ENCODE measurements at places on chromosomes 3 and 15.

GRCh38 chr15:41661518-41662225 is 1.5 kb downstream of the MGA start:
- H3K36me3 ChIP-seq: no peaks in the 10 kb centered on the region
- DNase-seq: peak; percentile 72
- no peaks in the 10 kb centered on the region for H3K27me3 ChIP-seq

DNA sequence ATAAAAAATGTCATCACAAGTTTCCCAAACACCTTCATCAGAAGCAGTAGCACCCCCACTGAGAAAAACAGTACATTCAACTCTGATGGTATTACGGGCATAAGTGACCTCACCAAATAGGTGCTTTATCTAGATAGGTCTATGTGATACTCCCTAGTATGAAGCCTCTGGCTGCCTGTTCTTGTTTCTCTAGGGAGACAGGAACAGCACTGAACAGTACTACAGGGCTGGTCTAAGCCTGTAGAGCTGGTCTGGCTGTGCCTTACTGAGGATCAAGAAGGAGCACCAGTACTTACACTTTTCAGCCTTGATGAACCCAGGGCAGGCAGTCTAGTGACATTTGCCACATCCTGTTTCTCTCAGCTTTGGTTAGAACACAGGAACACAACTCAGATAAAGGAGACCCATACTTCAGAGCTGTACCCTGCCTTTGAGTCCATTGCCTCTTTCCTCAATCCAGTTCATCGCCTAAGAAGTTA is 35.9 kb downstream of the OXNAD1 start:
- peak overlapping the region; percentile 88 for H3K27ac ChIP-seq
- H3K4me1 ChIP-seq: peaks cover 52% of the 10 kb centered on the region
- no peaks in the 10 kb centered on the region for H3K27me3 ChIP-seq
- peaks cover 65% of the 10 kb centered on the region for H3K36me3 ChIP-seq
- H3K4me3 ChIP-seq: peak overlapping the region; percentile 92

DNA sequence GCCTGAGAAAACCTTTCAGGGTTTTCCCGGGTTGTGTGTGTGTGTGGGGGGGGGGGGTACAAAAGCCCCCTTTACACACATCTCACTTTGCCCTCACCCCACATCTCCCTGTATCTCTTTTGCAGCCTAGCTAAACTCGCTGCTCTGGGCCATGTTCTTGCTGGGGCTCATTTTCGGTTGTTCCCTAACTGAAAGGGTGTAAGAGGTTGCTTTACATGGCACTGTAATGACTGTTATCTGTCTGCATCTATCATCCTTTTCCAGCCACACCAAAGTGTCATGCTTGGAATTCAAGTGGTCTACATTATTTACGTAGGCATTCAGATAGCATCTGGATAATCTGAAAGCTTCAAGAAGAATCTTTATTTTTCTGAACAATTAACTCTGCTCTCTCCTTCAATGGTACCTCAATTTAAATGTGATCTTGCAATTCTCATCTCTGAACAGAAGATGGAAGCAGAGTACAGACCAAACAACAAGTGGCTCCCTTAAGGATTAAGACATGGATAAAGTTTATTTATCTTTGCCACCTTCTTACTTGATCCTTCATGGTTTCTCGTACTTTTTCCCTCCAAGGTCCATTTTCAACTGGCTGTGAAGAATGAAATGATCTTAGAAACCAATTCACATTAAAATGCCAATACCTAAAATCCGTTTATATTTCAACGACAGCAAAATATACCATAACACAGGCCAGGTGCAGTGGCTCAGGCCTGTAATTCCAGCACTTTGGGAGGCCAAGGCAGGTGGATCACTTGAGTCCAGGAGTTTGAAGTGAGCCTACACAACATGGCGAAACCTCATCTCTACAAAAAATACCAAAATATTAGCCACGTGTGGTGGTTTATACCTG is 34.9 kb downstream of the DCLK3 start:
- no peak overlapping the region for H3K4me3 ChIP-seq
- no peak overlapping the region for H3K27ac ChIP-seq
- H3K27me3 ChIP-seq: peaks cover 4% of the 10 kb centered on the region
- no peak for DNase-seq

DNA sequence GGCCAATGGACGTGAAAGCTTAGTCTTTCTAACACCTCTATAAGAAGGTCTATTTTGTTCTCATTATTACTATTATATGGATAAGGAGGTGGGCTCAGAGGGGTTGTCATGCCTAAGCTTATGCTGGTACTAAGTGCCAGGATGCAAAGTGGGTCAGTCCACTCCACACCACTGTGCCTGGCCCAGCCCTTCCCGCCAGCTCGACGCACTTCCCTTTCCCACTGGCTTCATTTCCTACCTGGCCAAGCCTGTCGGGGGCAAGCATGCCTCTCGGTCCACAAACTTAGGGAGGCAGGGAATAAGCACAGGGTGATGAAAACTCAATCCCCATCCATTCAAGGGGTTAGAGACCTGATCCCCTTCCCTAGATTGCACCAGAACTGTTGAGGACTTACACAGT is 5.9 kb upstream of the SYNM start:
- peaks cover 3% of the 10 kb centered on the region for H3K4me1 ChIP-seq
- no peaks in the 10 kb centered on the region for H3K36me3 ChIP-seq
- no peak overlapping the region for H3K4me3 ChIP-seq

DNA sequence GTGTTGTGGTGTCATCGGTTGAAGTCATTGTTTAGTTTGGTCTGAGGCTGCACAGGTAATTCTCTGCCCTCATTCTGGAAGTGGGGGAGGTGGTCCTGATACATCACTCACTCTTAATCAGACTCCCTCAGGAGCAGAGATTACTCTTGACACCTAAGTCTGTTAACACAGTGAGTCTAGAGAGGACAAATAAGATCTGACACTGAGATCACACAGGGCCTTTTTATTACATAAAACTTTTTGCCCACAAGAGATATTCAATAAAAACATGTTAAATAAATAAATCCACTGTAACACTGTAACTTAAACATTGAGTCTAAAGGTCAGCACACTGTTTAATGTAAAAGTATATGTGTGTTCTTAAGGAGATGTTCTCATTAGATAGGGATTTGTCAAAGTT is 57.1 kb upstream of the MBNL1 start:
- no peaks in the 10 kb centered on the region for H3K36me3 ChIP-seq
- H3K27ac ChIP-seq: no peak overlapping the region
- DNase-seq: no peak
- H3K4me3 ChIP-seq: no peak overlapping the region
- no peaks in the 10 kb centered on the region for H3K27me3 ChIP-seq

DNA sequence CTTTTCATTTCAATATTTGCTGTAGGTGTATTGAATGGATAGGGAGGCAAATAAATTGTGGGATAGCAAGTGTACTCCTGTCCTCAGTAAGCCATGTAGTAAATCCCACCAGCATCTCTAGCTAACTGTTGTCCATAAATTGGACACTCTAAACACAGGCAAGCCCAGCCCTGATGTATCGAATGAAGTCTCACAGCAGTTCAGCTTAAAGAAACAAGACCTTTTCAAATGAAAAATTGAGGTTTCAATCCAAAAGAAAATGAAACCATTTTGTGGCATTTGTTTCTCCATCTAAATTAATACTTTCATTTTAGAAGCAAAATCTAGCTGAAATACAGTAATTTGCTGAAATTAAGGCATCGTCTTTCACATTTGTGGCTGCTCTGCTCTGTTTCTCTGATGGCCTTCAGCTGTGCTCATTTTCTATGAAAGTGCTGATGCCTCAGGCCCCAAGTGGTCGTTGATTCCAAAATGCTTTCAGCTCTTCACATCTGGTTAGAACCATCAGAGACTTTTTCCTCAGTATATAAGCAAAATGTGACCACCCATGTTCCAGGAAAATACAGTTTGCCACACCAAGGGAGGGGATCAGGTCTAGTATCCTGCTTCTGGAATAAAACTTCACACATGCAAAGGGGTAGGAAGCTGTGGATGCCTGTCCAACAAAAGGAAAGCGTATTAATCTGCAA is 245.0 kb downstream of the ZMAT3 start:
- no peak overlapping the region for H3K4me3 ChIP-seq
- no peaks in the 10 kb centered on the region for H3K36me3 ChIP-seq
- H3K4me1 ChIP-seq: no peaks in the 10 kb centered on the region
- DNase-seq: no peak

GRCh38 chr3:153373606-153374005 is 211.6 kb downstream of the RAP2B start:
- no peak overlapping the region for H3K4me3 ChIP-seq
- H3K4me1 ChIP-seq: peaks cover 4% of the 10 kb centered on the region
- no peak for DNase-seq
- no peaks in the 10 kb centered on the region for H3K27me3 ChIP-seq
- H3K36me3 ChIP-seq: no peaks in the 10 kb centered on the region

DNA sequence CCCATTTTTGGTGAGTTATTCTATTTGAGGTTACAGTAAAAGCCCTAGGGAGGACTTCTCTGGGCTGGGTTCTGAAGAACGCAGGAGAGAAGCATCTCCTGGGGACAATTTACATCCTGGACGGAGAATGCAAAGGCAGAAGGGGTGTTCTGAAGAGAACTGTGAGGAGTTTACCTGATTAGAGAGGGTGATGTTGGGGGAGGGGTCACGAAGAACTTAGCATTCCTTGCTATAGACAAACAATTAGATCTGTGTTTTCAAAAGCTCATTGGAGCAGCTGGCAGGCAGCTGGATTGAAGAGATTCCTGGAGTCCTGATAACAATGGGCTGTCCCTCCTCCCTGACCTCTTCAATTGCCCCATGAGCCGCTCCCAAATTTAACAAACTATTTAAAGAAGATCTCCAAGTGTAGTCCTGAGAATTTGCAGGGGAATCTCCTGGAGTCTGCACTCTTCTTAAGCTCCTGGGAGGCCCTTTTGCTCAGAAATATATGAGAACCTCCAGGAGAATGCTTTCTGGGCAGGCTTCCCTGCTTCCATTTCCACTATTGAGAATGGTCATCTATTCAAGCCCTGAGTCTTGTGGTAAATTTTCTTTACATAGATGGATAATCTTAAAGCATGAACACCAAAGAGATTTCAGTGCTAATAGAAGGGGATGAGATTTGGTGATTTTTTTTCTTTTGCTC is 55.3 kb downstream of the ARHGAP31 start:
- no peaks in the 10 kb centered on the region for H3K36me3 ChIP-seq
- peaks cover 22% of the 10 kb centered on the region for H3K4me1 ChIP-seq
- no peak for DNase-seq
- H3K27me3 ChIP-seq: no peaks in the 10 kb centered on the region
- no peak overlapping the region for H3K27ac ChIP-seq

- peaks cover 4% of the 10 kb centered on the region for H3K36me3 ChIP-seq
- H3K27ac ChIP-seq: no peak overlapping the region
- no peaks in the 10 kb centered on the region for H3K4me1 ChIP-seq
- H3K4me3 ChIP-seq: no peak overlapping the region
These were observed 44.0 kb downstream of the TM2D3 start for GRCh38 chr15:101608201-101608600.

DNA sequence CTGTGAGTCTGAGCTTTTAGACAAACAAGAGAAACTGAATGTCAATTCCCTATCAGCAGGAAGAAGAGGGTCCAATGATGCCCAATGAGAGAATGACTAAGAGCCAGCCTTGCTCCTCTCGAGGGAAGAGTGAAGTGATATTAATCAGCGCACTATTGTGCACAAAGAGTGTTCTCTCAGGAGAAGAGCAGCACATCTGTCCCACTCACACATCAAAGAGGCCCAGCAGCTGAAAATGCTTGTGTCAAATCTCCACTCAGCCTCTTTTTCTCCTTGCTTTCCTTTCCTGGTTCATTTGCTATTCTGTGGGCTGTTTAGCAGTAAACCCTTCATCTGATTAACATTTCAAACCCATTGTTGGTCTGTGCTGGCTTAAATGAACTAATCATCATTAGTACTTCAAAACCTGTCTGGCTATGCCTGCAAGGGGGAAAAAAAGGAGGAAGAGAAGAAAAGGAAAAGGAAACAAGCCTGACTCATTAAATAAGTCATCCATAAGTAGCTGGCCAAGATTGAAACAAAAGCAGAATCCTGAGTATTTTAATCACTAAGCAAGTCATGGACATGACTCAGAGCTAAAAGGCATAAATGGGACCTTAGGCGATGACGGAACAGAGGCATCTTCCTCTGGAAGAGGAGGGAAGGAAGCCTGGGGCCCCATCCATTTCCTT is 912.7 kb downstream of the TUSC7 start:
- no peaks in the 10 kb centered on the region for H3K4me1 ChIP-seq
- H3K36me3 ChIP-seq: no peaks in the 10 kb centered on the region
- no peaks in the 10 kb centered on the region for H3K27me3 ChIP-seq

DNA sequence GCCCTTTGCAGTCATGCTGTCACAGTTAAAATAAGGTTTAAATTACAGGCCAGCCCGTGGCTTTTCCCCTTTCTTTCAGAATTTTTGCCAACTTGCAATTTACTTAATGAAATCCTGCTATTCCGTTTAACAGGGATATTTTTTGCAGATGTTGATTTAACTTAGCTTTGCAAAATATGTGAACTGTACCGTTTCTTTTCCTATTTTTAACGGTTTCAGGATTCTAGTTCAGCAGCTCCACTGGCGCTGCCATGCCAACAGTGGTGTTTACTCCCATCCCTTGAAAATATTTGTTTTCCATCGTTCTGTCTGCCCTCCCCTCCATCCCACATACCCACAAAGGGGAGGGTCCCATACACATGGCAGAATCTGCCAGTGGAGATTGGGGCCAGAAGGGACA is 54.3 kb downstream of the SMAD6 start:
- peaks cover 12% of the 10 kb centered on the region for H3K4me1 ChIP-seq
- no peaks in the 10 kb centered on the region for H3K27me3 ChIP-seq

GRCh38 chr3:8485141-8485870 is 16.3 kb upstream of the LMCD1 start:
- no peak overlapping the region for H3K4me3 ChIP-seq
- no peaks in the 10 kb centered on the region for H3K36me3 ChIP-seq
- H3K27me3 ChIP-seq: no peaks in the 10 kb centered on the region
- H3K27ac ChIP-seq: no peak overlapping the region

- H3K27ac ChIP-seq: peak overlapping the region; percentile 31
- H3K4me3 ChIP-seq: no peak overlapping the region
- no peak for DNase-seq
- H3K27me3 ChIP-seq: no peaks in the 10 kb centered on the region
These were observed 28.8 kb upstream of the SLC41A3 start for GRCh38 chr3:126112531-126113237.

- no peak overlapping the region for H3K4me3 ChIP-seq
- no peak overlapping the region for H3K27ac ChIP-seq
- peaks cover 13% of the 10 kb centered on the region for H3K4me1 ChIP-seq
- H3K36me3 ChIP-seq: no peaks in the 10 kb centered on the region
- no peaks in the 10 kb centered on the region for H3K27me3 ChIP-seq
- DNase-seq: no peak
These were observed 187.3 kb upstream of the CFAP20DC start for GRCh38 chr3:59237121-59237520.

- H3K4me3 ChIP-seq: no peak overlapping the region
- H3K27ac ChIP-seq: no peak overlapping the region
- DNase-seq: no peak
- H3K36me3 ChIP-seq: no peaks in the 10 kb centered on the region
These were observed 128.0 kb downstream of the SRGAP3 start for GRCh38 chr3:9121366-9122001.

- H3K27ac ChIP-seq: no peak overlapping the region
- H3K4me3 ChIP-seq: no peak overlapping the region
- H3K36me3 ChIP-seq: no peaks in the 10 kb centered on the region
- H3K4me1 ChIP-seq: no peaks in the 10 kb centered on the region
- no peaks in the 10 kb centered on the region for H3K27me3 ChIP-seq
- no peak for DNase-seq
These were observed 18.3 kb upstream of the CD200 start for GRCh38 chr3:112314649-112315048.
